Colonic mucosa (tissue), 4 donors: ENCODE measurements at places on chromosomes 2 and 18.
A peak's percentile ranks its signal among the peaks of the same experiment; 100 is the strongest.

GRCh38 chr2:43100883-43101662 is 125.3 kb downstream of the ZFP36L2 start:
- H3K36me3 ChIP-seq: no peaks in the 10 kb centered on the region
- DNase-seq: no peak
- no peak overlapping the region for H3K27ac ChIP-seq
- no peaks in the 10 kb centered on the region for H3K27me3 ChIP-seq

DNA sequence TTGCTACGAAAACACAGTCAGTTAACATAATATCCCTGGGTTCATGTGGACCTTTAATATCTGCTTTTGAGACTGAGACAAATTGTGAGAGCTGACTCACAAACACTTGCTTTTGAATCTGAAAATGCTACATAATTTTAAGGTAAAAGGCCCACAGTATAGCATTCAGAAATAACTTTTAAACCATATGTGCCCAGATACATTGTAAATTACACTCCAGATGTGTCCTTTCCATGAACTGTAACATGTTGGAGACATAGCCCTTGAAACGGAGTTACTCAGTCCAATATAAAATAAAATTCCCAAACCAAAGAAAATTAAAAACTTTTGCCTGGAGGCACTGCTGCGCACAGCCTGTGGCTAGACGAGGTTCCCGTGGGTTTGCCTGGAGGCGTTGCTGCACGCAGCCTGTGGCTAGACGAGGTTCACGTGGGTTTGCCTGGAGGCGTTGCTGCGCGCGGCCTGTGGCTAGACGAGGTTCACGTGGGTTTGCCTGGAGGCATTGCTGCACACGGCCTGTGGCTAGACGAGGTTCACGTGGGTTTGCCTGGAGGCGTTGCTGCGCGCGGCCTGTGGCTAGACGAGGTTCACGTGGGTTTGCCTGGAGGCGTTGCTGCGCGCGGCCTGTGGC is 131.9 kb upstream of the ALKAL2 start:
- H3K4me3 ChIP-seq: no peak overlapping the region
- H3K36me3 ChIP-seq: no peaks in the 10 kb centered on the region

DNA sequence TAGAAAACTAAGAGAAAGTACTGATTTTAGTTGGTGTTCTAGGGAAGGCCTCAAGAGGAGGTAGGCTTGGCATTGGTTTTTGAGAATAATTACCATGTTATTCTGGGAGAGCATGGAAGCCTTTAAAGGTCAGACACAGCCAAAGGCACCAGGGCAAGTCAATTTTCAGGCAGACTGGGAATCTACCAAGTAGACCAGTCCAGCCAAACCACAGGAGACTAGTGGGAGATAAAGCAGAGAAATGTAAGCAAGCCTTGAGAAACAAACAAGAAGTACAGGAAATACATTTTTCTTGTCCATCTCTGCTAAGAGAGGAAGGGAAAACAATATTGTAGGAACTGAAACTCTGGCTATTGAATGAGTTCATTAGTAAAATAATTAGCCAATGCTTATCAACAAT is 5.5 kb upstream of the CCDC68 start:
- H3K4me3 ChIP-seq: no peak overlapping the region
- no peaks in the 10 kb centered on the region for H3K27me3 ChIP-seq
- H3K27ac ChIP-seq: no peak overlapping the region

DNA sequence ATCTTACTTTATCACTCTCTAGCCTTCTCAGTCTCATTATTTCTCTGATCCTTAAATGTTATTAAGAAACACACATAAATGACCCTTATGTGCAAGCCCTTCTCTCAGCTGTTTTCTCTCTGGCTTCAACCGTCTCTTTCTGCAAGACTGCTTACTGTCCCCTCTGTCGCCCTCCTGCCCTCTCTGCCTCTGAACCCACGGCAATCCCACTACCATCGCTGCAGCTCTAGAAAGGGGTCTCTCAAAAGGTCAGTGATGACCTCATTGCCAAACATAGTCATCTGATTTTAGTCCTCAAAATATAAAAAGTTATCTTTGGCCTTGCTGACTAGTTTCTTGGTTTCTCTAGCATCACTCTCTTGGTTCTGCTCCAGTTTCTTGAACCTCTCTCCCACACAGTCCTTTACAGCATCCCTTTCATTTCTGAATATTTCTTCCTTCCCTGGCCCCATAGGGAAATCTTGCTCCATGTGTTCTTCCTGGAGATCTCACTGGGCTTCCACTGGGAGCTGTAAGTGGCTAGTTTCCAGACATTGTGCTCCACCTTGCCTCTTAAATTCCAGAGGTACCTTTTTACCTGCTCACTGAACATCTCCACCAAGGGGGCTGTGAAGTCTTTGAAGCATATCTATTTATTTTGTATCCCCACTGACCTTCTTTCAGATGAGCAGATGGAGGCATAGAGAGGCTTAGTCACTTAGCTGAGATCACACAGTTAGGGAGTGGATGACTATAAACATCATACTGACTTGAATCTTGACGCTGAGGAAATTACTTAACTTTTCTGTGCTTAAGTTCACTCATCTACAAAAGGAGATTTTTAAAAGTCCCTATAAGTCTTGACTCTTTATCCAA is 96.2 kb downstream of the PDE1A start:
- H3K27me3 ChIP-seq: no peaks in the 10 kb centered on the region
- no peaks in the 10 kb centered on the region for H3K4me1 ChIP-seq
- H3K36me3 ChIP-seq: no peaks in the 10 kb centered on the region
- no peak overlapping the region for H3K4me3 ChIP-seq
- H3K27ac ChIP-seq: no peak overlapping the region

DNA sequence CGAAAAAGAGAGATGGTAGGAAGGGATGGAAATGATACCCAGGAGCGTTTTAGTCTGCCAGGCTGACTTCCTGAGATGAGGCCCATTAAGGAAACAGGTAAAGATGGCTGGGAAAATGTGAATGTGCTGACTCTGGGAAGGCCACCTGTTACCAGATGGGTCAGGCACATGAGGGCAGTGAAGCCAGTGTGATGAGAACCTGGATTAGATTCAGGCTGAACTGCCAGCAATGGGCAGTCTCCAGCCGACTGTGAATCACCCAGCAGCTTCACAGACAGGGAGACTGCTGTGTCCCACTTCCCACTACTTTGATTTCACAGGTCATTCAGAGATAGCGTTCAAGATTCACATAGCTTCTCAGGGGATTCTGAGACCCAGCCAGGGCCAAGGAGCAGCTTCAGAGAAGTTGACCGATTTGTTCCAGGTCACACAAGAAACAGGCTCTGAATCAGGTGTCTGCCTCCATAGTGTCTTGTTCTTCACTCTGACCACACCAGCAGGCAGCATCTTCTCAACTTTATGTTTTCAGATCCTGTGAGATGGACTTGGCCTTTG is 26.4 kb downstream of the CAPN13 start:
- H3K4me1 ChIP-seq: no peaks in the 10 kb centered on the region
- DNase-seq: peak; percentile 16
- no peak overlapping the region for H3K4me3 ChIP-seq

DNA sequence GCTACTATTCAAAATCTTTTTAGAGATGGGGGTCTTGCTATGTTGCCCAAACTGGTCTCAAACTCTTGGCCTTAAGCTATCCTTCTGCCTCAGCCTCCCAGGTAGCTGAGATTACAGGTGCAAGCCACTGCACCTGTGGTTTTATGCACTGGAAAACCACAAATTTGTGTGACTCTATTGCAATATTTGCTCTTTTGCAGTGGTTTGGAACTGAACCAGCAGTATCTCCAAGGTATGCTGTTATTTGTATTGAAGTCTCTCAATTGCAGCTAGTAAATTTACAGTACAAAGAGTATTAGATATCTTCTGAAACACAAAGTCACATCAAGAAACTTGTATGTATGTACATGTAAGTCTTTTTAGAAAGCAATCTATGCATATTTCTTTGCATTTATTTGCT is 46.2 kb downstream of the PPP4R1 start:
- no peaks in the 10 kb centered on the region for H3K4me1 ChIP-seq
- DNase-seq: no peak
- H3K36me3 ChIP-seq: no peaks in the 10 kb centered on the region

DNA sequence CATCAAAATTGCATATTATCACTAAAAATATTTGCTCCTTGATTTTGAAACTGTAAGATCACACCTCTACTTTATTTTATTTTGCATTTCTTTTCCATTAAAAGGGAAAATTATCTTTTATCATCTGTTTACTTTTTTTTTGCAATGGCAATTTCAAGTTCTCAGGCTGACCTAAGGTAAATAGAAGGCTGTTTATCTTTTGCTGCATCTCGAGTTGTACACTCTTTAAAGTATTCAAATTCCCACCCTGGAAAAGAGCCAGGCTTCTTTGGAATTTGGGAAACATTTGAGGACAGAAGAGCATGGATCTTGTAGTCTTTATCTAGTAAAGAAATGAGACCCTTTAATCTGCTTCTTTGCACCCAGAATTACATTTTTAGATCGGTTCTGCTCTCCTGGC is 645.7 kb downstream of the SLC4A3 start:
- H3K4me1 ChIP-seq: no peaks in the 10 kb centered on the region
- no peak overlapping the region for H3K27ac ChIP-seq

GRCh38 chr2:123500988-123501387 is 524.1 kb upstream of the CNTNAP5 start:
- H3K27me3 ChIP-seq: no peaks in the 10 kb centered on the region
- no peak overlapping the region for H3K4me3 ChIP-seq
- no peak for DNase-seq
- no peak overlapping the region for H3K27ac ChIP-seq
- H3K36me3 ChIP-seq: no peaks in the 10 kb centered on the region

DNA sequence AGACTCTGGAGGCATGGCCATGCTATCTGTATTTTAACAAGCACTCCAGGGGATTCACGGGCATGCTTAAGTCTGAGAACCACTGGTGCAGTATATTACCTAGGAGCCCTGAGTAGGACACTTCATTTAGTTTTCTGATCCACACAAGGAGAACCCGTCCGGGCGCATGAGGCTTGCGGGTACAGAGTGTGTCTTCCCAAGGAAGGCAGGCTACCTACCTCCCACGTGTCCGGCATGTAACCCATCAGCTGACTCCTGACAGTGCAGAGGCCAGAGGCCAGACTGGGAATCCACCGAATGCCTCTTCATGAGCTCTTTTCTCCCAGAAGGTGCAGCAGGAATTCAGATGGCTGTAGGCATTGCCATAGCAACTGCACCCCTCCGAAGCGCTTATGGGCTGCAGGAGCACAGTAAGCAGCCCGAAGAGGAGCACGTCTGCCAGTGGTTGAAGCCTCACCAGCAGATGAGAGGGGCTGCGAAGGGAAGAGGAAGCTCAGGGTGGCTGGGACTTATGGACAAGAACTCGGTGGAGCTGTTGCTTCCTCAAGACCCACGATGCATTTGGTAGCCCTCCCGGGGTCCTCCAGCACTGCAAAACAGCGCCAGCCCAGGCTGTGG is 33.8 kb upstream of the DNMT3A start:
- no peak for DNase-seq
- no peaks in the 10 kb centered on the region for H3K27me3 ChIP-seq
- no peak overlapping the region for H3K27ac ChIP-seq
- H3K4me3 ChIP-seq: no peak overlapping the region
- H3K4me1 ChIP-seq: peaks cover 9% of the 10 kb centered on the region

DNA sequence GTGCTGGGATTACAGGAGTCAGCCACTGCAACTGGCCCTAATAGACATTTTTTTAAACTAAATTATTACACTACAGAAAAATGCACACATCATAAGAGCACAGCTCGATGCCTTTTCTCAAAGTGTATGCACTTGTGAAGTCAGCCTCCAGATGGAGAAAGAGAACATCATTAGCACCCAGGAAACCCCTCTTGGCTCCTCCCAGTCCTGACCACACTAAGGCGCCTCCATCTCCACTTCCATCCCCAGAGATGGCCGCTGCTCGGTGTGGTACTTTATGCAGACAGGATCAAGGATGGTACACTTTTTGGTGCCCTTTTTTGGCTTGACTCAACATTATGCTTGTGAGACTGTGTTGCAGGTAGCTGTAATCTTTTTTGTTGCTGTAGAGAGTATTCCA is 34.8 kb downstream of the RRM2 start:
- H3K36me3 ChIP-seq: no peaks in the 10 kb centered on the region
- H3K4me3 ChIP-seq: no peak overlapping the region
- H3K4me1 ChIP-seq: peaks cover 4% of the 10 kb centered on the region
- H3K27me3 ChIP-seq: no peaks in the 10 kb centered on the region
- DNase-seq: no peak

GRCh38 chr2:101753720-101754490 is 56.4 kb downstream of the MAP4K4 start:
- H3K27ac ChIP-seq: no peak overlapping the region
- no peaks in the 10 kb centered on the region for H3K36me3 ChIP-seq
- no peak overlapping the region for H3K4me3 ChIP-seq
- DNase-seq: no peak
- H3K27me3 ChIP-seq: no peaks in the 10 kb centered on the region

- no peak for DNase-seq
- no peaks in the 10 kb centered on the region for H3K36me3 ChIP-seq
- H3K27ac ChIP-seq: no peak overlapping the region
- H3K4me1 ChIP-seq: no peaks in the 10 kb centered on the region
Observed at GRCh38 chr2:8086796-8087479, 594.9 kb upstream of the ID2 start.

DNA sequence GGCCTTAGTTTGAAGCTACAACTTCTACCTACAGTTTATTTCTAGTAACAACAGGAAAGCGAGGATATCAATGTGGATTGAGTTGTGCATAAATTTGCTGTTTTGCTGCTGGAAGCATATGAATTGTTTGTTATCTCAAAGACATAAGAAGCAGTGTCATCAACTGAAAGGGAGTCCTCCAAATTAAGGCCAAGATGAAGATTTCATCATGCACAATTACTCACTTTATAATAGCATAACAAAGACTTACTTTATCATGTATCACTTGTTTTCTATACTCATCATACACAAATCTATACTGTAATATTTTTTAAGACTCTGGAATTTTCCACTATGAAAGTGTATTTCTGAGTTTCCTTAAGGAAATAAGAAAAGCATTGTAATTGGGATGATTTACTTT is 136.1 kb upstream of the FANCL start:
- H3K4me3 ChIP-seq: no peak overlapping the region
- H3K27ac ChIP-seq: no peak overlapping the region
- no peaks in the 10 kb centered on the region for H3K4me1 ChIP-seq
- H3K36me3 ChIP-seq: no peaks in the 10 kb centered on the region

DNA sequence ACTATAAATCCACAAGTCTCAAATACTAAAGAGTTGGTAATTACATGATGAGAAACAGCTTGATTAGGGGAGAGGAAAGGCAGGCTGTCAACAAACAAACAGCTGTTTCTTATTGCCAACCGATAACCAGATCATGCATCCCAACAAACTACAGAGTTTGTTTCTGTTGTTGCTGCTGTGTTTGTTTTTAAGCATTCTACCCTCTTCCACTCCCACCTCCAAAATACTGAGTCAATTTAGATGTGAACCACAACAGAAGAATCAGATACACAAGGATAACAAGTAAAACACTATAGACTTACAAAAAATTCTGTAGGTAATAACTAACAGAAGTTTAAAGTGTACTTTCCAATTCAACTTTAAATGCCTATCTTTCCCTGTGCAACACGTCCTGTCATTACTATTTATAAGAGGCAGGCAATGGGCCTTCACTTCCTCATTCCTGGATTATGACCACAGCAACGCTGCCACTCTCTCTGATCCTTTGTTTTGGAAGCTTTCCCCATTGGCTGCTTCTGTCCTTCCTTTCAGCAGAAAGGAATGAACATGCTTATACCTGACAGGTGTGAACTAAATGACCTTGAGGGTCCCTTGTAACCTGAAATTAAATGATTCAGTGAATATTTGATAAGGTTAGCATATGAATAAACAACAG is 152.0 kb downstream of the SRBD1 start:
- peak; percentile 49 for DNase-seq
- no peaks in the 10 kb centered on the region for H3K4me1 ChIP-seq
- H3K27ac ChIP-seq: peak overlapping the region; percentile 43
- H3K36me3 ChIP-seq: no peaks in the 10 kb centered on the region
- H3K4me3 ChIP-seq: no peak overlapping the region
- no peaks in the 10 kb centered on the region for H3K27me3 ChIP-seq
